ENCODE measurements at places on chromosomes 2 and 18.

GRCh38 chr2:12314127-12314760 is 402.5 kb upstream of the TRIB2 start:
- DNase-seq: no peak

DNA sequence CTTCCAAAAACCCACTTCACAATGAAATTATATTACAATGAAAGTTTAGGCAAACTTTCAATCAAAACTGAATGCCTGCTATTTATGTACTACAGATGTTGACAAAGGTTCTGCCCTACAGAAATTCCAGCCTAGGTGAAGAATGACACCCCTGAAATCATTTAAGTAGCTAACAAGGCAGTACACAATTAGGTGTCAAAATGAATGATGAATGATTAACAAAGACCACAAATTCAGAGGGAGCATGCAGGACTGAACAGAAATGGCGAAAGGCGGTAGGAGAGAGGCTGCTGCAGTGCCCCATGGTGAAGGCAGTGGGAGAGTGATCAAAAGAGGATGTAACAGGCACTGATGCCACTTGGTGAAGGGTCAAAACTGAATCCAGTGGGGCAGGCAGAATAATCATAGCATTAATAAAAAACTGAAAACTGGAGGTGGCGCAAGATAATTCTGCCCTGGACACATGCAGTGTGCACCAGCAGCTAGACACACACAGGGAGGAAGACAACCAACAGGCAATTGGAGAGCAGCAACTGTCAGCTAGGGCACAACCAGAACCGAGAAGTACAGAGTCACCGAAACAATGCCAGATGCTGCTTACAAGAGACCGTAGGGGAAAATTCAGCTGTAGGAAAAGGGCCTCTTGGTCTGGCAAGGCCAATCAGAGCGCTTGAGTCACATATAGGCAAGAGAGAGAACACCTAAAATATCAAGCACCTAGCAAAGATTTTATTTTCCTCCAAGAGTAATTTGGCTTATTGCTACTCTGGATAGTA is 4.5 kb downstream of the TMEM131 start:
- DNase-seq: no peak

GRCh38 chr2:222936705-222937104 is 75.9 kb downstream of the ACSL3 start:
- no peak for DNase-seq

DNA sequence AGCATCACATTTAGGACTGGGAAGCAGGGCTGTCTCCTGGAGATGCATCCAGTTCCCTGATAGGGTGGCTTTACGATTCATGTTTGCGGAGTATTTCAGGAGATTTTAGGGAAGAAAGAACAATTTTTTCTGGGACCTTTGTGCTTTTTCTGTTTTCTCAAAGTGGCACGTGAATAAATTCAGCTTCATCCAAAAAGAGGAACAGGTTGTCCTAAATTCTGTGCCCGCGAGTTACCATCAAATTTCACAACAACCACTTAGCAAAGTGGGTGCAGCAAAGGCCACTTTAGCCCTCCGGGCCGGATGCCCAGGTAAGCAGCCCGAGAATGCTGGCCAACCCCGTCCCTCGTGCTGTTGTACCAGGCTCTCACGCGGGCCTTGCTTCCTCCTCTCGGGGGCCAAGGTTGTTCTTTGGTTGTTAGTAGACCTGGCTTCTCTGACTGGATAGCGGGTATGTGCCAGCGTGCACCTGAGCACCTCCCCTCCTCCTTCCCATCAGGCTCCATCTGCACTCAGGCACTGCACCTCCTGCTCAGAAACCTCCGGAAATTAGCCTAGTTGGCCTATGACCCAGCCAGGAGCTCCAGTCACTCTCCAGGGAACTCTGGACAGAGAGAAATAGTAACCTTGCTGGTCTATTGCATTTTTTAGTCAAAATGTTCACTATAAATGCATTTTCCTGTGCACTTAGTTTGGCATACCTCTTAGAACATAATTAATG is 83.0 kb downstream of the CMPK2 start:
- no peak for DNase-seq

DNA sequence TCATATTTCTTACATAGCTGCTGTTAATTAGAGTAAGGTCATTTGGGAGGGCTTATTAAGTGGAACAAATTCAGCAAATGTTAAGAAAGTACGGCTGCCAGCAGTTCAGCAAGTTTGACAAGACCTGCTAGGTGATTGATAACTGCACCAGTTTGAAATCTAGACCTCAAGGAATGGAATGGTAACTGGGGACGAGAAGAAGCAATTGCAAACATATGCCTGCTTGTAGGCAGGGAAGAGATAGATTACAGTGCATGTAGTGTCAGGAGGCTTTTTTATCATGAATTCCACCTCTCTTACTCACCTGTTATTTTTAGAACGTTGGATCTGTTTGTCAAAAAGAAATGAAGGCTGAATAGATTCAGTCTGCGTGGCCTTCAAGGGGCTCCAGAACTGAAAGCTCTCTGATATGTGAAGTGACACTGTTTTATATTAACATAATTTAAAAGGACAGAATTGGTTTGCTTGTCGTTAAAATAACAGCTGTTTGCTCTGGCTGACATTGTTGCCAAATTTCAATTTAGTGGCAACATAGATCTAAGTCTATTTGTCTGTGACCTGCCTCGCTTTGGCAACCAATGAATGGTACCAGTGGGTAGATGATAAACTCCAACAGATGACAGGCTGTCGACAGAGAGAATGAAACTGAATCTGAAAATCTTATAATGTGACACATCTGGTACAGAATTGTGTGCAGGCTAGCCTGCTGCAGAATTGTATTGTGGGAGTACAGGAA is 199.3 kb downstream of the ZNF407 start:
- no peak for DNase-seq

- DNase-seq: no peak
These were observed 239.1 kb downstream of the ICOS start for GRCh38 chr2:204175552-204176271.

GRCh38 chr2:132651115-132652045 is 18.6 kb downstream of the LYPD1 start:
- DNase-seq: no peak

- no peak for DNase-seq
These were observed 60.6 kb downstream of the PTPN4 start for GRCh38 chr2:119820275-119820674.

DNA sequence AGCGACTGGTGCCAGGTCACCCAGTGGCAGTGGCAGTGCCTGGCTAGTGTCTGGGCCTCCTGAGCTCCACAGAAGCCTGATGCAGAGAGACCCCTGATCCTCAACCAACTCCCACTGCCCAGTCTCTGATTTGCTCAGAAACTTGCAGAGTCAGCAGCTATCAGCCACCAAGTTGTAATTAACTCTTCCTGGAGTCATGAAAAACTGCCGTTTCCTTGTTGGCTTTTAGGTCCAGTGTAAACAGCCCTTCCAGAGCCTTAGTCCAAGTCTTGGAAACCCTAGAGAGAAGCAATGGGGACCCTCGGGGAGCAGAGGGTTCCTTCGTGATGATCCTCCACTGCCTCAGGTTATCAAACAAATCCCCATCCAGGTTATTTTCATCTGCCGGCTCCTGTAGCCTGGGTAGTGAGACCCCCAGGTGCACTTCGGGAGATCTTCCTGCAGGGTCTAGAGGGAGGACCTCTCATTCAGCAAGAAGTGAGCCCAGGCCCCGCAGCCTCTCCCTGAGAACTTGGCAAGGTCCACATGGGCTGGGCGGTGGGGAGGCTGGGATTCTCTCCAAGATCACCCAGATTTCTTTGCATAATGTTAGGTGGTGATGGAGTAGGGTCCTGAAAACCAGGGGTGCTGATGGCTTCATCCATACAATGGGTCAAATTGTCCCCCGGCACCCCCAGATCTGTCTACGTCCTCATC is 137.7 kb upstream of the HDAC4 start:
- no peak for DNase-seq

- DNase-seq: no peak
These were observed 12.0 kb upstream of the CHRNA1 start for GRCh38 chr2:174776223-174776622.

DNA sequence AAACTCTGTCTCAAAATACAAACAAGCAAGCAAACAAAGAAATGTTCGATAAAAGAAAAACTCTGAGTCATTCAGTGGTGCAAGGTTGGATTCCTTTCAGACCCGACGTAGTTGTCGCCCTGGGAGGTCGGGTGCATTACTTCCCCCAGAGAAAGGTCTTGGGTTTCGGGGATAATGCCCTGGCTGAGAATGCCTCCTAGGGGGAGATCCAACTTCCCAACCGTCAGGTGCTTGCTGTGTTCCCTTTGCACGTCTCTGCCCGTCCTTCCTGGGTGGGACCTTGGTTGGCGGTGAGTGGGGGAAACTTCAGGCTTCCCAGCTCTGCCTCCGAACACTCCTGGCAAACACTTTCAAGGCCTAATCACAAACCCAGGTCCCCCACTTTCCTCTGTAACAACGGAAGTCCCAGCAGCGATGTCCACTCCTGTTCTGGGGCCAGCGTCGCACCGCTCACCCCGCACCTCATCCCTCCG is 609 bp downstream of the TPGS2 start:
- no peak for DNase-seq

DNA sequence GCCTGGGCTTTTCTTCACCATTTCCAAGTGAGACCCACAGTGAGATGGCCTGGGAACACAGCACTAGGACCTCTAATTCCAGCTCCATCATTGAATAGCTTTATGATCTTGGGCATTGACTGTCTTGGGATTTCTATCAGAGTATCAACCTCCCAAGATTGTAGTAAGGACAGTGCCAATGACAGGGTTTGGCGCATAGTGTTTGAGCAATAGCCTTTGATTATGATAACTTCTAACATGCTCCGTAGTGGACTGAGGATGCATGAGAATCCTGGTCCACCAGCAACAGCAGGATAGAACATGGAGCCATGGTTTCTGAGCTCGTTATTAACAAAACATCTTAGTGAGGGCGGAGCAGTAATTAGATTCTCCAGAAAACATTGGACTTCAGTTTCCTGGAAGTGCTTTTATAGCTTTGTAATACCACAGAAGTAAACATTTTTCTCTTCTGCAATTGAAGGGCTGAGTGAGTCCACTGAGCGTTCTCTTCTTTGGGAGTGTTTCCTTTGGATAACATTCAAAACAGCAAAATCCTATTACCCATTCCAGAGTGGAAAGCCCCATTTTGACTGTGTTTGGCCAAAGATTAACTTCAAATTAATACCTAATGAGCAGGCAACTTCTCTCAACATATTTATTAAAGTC is 63.7 kb downstream of the IL1R2 start:
- no peak for DNase-seq
